ENCODE measurements at places on chromosomes 1 and 21.

DNA sequence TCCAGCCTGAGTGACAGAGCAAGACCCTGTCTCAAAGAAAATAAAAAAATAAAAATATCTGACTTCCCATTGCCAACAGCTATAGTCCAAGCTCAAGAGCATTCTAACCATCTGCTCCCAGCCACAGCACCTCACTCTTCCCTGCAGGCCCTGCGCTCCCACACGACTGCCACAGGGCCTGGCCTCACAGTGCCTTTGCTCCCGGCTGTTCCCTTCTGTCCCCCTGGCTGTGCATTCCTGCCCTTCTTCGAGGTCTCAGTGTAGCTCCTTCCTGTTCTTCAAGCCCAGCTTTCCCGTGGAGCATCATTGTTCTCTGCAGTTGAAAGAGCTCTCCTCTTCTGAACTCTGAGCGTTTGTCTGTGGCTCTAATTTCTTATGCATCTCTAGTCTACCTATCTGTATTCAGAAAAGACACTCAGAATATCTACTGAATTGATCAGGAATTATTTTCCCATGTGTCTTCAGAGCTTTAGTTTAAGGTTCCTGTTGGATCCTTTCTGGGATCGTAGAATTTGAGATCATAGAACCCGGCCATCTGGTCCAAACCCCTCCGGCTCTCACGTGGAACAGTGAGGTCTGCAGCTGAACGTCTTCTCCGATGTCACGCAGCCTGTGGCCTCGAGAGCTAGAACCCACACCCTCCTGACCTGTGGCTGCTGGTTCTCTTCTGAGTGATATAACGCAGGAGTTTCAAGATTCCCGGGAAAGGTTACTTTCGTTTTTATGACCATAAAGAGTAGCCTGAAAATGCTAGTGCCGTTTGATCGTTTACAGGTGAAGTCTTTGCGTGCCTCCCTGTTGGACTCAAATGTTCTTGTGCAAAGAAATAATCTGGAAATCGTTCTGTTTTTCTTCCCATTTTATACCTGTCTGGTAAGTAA is 54.4 kb downstream of the DOP1B start:
- DNase-seq: peak; percentile 48

DNA sequence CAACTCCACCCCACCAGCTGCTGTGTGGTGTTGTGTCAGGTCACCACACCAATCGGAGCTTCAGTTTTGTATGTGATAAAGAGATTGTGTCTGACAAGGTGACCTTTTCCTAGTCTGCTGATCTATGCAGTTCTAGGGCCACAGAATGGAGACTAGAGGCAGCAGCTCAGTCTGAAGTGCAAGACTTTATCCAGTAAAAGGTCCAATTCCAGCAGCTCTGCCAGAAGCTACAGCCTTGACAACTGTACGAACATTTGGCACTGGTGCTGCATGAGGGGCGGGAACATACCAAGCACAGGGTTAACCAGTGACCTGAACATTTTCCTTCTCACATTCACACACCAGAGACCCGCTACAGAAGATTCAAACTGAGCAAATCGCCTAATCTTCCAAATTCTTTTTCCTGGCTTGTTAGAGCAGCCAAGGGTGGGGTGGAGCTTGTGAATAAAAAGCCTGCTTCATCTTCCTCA is 9.3 kb downstream of the FMO1 start:
- DNase-seq: no peak

- peak; percentile 72 for DNase-seq
Measured at GRCh38 chr1:46983830-46984586, 39.5 kb upstream of the CYP4X1 start.

DNA sequence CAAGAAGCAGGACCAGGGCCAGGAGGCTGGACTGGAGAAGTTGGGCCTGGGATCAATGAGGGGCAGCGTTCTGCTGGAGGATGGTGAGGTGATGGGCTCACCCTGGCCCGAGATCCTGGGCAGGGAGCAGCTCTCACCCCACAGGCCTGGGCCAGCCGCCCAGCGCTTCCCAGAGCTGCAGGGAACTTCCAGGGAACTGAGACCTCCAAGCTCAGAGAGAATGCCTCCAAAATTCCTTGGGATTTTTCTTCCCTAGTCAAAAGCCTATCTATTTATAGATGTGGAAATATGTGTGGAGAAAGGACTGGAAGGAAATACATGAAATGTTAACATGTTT is 121.2 kb downstream of the SPSB1 start:
- no peak for DNase-seq

GRCh38 chr1:26375081-26375480 is 2.5 kb upstream of the ZNF683 start:
- DNase-seq: no peak

DNA sequence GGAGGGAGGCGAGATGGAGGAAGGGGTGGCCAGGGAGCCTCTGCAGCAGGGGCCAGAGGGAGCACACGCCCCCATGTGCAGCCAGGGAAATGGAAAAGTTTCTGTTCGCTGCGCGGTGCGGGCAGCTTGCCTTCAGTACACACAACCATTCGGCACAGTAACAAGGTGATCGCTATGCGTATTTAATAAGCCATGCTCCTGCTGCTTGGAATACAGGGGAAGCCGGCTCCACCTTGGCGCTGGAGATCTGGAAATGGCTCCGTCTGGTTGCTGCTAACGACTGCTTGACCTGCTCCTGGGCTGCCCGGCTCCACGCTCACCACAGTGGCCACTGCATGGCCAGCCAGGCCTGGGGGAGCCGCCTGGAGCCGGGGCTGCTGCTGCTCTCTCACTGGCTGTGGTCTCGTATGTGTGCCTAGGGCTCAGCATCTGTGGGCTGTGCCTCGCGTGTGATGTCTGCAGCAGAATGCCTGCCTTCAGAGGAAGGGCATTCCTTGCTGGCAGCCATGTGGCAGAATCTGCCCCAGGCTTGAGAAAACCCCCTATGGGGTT is 86.4 kb upstream of the ACTL8 start:
- no peak for DNase-seq

- DNase-seq: no peak
Measured at GRCh38 chr1:19477284-19478249, 7.8 kb downstream of the CAPZB start.

- no peak for DNase-seq
Measured at GRCh38 chr1:224791362-224791941, 138.0 kb upstream of the DNAH14 start.

DNA sequence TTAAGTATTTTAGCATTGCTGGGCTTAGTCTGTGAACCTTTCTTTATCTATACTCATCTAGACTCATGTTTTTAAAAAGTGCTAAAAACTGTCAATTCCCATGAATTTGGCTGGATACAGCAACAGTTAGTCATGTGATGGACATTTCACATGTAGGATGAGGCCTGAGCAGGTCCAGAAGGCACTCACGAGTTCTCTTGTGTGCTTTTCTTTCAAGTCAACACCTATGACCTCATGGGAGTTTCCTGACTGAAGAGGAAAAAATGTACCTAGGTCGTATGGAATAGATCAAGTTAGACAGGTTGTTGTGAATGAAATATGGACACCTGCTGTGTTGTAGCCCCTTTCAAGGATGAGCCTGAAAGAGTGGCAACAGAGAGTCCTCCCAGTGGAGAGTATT is 394.2 kb downstream of the DUSP10 start:
- DNase-seq: no peak

DNA sequence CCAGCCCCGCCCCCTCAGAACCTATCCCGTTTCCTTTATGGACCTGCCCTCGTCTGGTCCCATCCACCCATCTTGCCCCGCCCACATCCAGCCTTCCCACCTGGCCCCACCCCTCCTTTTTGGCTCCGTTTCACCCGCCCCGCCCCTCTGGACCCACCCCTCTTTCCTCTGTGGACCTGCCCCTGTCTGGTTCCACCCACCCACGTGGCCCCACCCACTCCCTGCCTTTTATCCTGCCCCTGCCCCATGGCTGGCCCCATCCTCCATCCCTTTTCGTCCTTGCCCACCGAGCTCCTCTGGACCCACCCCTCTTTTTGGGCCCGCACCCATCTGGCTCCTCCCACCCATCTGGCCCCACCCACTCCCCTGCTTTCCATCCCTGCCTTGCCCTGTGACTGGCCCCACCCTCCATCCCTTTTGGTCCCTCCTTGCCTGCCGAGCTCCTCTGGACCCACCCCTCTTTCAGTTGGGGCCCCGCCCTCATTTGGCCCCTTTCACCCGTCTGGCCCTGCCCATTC is 177.3 kb downstream of the CAMTA1 start:
- peak; percentile 90 for DNase-seq

DNA sequence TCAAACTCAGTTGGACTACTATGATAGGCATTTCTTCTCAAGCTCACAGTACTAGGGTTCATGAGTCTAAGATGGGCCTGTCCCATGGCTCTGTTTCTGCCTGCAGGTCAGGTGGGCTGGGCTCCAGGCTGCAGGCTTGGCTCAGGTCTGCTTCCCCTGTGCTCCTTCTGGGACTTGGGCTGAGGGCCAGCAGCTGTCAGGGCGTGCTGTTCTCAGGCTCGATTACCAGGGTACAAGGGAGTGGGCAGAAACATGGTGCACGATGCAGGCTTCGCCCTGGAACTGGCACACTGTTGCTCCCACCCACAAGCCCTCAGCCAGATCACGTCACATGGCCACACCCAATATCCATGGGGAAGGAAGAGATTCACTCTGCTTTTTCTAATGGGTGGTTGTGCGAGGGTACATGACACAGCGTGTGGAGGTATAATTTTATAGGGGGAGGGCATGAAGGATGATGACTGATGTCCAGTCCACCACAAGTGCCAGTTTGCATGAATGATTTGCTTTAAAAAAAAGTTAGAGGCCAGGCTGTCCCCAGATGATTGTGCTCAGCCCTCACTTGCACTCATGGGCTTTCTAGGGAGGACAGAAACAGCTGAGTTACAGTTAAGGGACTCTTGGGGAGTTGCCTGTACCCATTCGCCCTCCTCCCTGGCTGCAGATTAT is 118.0 kb downstream of the ACTL8 start:
- DNase-seq: no peak

DNA sequence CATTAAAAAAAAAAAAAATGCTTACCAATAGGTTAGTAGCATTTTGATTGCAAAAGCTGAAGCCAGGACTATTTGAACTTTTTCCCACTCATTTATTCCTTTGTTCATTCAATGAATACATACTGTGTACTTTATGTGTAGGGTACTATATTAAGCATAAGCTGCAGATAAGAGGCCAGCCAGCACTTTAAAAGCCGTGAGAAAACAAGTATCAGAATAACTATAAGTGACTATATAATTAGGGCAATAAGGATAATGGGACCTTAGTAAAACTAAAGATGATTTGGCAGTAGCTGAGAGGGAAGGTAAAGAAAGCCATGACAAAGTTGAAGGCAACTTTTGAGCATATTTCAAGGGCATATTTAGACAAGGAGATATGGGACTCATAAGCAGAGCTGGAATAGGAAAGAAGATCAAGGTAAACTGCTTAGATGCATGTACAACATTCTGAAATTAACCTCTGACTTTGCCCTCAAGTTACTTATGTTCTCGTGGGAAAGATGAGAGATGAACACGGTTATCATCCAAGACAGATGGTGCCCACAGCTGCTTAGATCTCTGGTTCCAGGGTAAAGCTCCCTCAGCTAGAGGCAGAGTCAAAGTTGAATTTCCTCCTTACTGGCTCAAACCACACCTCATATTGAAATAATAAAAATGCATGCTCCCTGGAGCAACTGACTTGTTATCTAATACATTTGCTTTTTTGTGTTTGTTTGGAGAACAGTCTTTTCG is 44.0 kb upstream of the FMO2 start:
- DNase-seq: no peak

GRCh38 chr1:191953526-191953925 is 204.7 kb upstream of the RGS18 start:
- no peak for DNase-seq

- DNase-seq: no peak
Measured at GRCh38 chr1:201221201-201221846, 30.7 kb downstream of the IGFN1 start.

DNA sequence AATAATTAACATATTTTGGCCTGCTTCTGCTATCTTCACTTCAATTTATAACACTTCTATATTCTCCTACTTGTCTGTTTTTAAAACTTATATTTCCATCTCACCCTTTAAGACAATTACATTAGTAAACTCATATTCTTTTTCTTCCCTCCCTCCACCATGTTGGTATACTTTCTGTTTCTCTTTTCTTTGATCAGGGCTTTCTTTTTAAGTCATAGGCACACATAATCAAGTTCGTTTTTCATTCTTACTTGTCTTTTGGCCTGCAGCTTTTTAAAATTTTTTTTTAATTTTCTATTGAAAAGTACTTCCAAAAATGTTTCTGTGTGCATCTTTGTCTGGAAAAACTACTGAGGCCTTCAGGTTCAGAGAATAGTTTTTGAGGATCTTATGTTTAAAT is 2.3 kb downstream of the PYHIN1 start:
- no peak for DNase-seq

- no peak for DNase-seq
Measured at GRCh38 chr1:174039027-174039426, 16.9 kb upstream of the RC3H1 start.

DNA sequence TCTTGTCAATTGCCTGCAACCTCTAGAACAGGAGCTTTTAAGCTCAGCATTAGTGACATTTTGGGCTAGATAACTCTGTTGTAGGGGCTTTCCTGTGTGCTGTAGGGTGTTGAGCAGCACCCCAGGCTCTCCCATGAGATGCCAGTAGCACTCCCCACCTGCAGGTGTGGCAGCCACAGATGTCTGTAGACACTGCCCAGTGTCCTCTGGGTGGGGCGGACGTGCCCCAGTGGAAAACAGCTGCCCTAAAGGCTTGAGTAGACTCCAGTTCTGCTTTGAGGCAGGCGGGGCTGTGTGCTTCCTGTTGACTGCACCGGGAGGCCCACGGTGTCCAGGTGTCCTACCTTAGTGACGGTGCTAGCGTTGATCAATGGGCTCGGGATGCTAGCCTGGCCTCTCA is 16.9 kb upstream of the PWP2 start:
- DNase-seq: no peak

- no peak for DNase-seq
Measured at GRCh38 chr1:109271458-109271857, 11.5 kb downstream of the PSRC1 start.

DNA sequence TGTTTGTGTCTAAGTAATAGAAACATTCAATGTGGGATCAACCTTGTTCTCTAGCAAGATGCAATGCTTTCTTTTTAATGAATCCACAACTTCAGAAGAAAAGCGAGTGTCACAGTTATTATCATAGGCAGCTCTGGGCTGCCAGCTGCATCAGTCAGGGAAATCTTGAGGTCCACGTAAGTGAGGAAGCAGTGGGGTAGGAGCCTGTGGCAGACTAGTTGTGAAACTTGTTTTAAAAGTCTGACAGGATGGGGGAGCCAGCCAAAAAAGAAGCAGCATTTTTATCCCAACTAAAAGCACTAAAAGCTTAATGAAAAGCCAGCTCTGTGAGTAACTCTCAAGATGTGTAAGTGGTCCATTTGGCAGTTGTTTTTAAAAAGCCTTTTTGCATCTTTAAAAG is 113.1 kb downstream of the ZNF326 start:
- DNase-seq: no peak

Data from NT2/D1 (cell line).